ENCODE measurements at places on chromosomes 12 and 14.
A peak's percentile ranks its signal among the peaks of the same experiment; 100 is the strongest.

- no peak for DNase-seq
- no peaks in the 10 kb centered on the region for H3K36me3 ChIP-seq
These were observed 51.2 kb upstream of the HELB start for GRCh38 chr12:66251049-66251448.

DNA sequence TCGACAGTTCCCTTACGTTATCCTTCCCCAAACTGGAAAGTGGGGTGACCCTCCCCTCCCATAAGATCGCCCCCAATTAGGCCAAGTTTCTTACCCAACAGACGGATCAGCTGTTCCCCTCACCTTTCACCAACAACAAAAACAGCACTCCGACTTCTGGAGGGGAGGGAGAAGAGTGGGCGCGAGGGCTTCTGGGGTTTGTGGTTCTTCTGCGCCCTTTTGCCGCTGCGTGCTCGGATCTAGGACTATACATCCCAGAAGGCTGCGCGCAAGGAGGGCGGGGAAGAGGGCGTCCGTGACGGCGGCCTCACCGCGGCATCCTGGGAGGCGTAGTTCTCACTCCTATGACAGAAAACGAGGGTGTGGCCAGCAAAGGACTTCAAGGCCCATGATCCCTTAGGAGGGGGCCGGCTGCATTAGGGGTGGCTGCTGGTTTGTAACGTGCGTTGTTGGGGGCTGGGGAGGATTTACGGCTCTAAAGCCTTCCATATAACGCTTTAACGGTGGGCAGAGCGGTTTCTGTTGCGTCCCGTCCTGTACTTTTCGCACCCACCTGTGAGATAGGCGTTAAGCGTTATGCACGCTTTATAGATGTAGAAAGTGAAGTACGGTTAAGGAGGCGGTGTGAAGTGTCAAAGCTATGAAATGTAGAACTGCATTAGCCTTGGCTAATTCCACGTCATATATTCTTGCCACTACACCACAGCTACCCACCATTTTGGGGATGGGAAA lies at the start of gene CALCOCO1:
TSS of gene CALCOCO1 (minus strand) at position 143 of the 732 bp plus-strand sequence. CDS start 2,210 bp downstream, outside the sequence.
- peak; percentile 95 for DNase-seq
- H3K36me3 ChIP-seq = peaks cover 27% of the 10 kb centered on the region
- peaks cover 27% of the 10 kb centered on the region for H3K4me1 ChIP-seq
- H3K4me3 ChIP-seq = peak within 1 kb of the TSS; percentile 73
- no peaks in the 10 kb centered on the region for H3K27me3 ChIP-seq

DNA sequence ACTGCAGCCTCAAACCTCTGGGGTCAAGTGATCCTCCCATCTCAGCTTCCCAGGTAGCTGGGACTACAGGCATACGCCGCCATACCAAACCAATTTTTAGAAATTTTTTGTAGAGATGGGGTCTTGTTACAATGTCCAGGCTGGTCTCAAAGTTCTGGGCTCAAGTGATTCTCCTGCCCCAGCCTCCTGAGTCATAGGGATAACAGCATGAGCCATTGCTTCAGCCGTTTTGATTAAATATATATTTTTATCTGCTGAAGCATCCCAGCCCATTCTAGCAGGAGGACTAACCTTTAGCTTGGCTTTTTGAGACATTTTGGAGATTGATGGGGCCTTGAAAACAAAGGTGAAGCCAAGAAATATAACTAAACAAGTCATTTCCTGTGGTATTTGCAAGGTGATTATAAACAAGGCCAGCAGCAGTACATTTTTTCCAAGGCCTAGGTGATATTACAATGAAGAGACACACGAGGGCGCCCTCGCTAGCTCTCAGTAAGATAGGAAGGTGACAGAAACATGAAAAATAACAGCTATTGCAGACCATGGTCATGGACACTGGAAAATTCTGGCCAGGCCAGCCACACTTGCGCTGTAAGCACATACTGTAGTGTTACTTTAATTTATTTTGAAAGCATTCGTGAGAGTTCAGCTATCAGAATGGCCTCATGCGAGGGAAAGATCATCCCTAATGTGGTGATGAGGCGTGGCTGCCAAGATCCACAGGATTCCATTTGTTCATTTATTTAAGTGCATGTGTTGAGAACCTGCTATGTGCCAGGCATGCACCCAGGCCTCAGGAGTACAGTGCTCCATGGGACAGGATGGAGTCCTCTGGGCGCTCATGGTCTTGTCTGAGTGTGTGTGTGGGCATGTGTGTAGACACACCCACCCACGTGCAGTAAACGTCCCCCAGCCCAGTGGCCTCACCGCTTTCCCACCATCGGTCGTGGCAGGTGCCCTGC lies 63.5 kb downstream of the DGLUCY start:
- H3K4me3 ChIP-seq = no peak overlapping the region
- peak; percentile 85 for DNase-seq
- H3K27me3 ChIP-seq = no peaks in the 10 kb centered on the region
- peaks cover 17% of the 10 kb centered on the region for H3K4me1 ChIP-seq
- peaks cover 62% of the 10 kb centered on the region for H3K36me3 ChIP-seq

DNA sequence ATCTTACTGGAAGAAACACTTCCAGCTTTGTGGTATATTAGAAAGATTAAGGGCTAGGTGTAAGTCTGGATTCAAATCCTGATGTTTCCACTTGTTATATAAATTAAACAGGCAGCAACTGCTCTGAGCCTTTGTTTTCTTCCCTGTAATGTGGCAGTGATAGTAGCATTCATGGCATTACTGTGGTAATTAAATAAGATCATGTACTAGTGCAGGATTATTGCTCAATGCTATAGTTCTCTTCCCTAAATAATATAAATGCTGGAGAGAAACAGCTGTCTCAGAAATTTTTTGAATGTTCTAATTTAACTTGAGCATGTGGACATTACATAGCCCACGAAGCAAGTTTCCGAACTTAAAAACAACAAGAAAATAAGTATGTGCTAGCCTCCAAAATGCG lies 5.4 kb downstream of the TMEM117 start:
- no peak overlapping the region for H3K4me3 ChIP-seq
- H3K27ac ChIP-seq = no peak overlapping the region
- no peaks in the 10 kb centered on the region for H3K27me3 ChIP-seq
- H3K4me1 ChIP-seq = peaks cover 4% of the 10 kb centered on the region
- no peaks in the 10 kb centered on the region for H3K36me3 ChIP-seq

GRCh38 chr14:38524636-38525509 lies 269.0 kb upstream of the CLEC14A start:
- no peaks in the 10 kb centered on the region for H3K36me3 ChIP-seq
- no peaks in the 10 kb centered on the region for H3K27me3 ChIP-seq
- DNase-seq = no peak
- H3K4me3 ChIP-seq = no peak overlapping the region

DNA sequence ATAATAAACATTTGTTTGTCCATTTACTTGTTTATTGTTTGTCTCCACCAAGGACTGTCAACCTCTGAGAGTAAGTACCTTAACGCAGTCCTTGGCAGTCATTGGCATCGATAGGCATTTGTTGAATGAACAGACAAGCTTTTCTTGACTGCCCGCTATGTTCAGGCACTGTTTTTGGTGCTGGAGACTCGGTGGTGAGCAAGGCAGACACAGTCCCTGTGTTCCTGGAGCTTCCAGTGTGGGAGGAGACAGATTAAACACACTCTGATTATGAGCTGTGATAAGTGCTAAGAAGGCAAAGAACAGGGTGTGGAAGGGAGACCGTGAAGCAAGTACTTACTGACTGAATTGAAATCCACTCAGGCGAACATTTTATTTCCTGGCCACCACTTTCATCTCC lies 1.2 kb downstream of the ATP6V0A2 start:
- peak overlapping the region; percentile 87 for H3K4me3 ChIP-seq
- peaks cover 27% of the 10 kb centered on the region for H3K4me1 ChIP-seq
- no peaks in the 10 kb centered on the region for H3K36me3 ChIP-seq
- DNase-seq = no peak
- H3K27ac ChIP-seq = no peak overlapping the region
